Stimulated activated CD8-positive, alpha-beta memory T cell treated with anti-CD3 and anti-CD28 coated beads, Interleukin-2, amount 100 ng/mL, for 48 hours (primary cell): ENCODE measurements at places on chromosomes 4 and X.

- DNase-seq = no peak
These were observed 95.9 kb upstream of the GALNTL6 start for GRCh38 chr4:171717231-171717741.

GRCh38 chr4:181536196-181536746 is 706.9 kb upstream of the TENM3 start:
- DNase-seq = no peak

- DNase-seq = peak; percentile 21
These were observed 123.4 kb downstream of the ASB9 start for GRCh38 chrX:15146515-15146914.

DNA sequence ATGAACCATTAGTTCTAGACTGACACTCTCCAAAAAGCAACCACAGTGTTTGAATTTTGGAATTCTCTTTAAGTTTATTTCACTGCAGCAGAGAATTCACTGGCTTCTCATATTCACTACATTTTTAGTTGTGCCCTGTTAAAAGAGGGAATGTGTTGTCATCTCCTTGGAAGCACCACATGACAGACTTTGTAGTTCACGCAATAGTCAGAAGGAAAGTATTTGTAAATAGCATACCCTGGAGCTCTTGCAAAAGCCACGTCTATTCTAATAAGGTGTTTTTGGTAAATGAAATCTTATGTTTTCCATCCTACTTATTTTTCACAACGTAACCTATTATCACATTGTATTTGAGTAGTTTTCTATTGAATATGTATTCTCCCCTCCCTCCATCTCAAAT is 25.8 kb downstream of the DOCK11 start:
- DNase-seq = no peak

DNA sequence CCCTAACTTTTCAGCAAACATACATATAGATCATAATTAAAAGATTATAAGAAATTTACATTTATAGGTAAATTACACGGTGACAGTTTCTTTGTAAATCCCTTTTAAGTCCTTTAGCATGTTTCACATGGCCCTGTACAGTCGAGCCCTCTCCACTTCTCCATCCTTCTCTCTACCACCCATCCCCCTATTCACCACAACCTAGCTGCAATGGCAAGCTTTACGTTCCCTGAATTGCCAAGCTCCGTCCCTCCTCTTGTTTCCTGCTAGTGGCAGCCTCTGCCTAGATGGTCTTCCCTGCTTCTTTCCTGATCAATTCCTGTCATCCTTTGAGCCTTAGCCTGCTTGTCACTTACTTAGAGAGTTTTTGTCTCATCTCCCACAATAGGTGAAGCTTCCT is 116.2 kb downstream of the TMA16 start:
- no peak for DNase-seq

DNA sequence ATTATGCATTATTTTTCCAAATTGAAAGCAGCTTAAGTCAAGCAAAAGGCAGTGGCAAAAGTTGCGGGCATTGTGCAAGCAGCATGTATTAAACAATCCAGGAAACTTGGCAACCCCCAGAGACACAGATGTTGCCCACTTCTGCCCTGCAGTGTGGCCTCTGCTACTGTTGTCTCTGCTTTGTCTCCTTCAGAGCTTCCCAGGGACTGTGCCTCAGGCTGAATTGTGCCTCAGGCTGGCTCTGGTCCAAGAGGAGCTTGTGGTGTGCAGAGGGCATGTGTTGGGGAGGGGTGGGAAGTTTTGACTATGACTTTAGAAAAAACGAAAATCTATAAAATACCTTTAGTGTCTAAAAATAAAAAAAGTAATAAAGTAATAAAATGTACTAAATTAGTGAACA is 201.4 kb downstream of the CCSER1 start:
- DNase-seq = no peak

DNA sequence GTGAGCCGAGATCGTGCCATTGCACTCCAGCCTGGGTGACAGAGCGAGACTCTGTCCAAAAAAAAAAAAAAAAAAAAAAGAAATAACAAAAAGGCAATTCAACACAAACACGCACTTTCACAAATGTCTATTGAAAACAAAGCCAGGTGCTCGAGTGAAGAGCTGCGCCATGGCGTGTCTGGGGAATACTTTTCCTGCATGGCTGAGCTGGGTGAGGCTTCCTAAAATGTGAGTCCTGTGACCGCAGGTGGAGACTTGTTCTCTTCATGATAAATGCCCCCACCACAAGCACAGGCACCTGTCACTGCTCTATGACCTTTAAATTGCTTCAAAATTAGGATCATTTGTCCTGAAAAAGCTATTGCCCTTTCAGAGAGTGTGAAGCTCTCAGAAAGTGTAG is 4.0 kb upstream of the ABLIM2 start:
- no peak for DNase-seq

- no peak for DNase-seq
These were observed 35.9 kb upstream of the CXCL8 start for GRCh38 chr4:73704314-73705055.

DNA sequence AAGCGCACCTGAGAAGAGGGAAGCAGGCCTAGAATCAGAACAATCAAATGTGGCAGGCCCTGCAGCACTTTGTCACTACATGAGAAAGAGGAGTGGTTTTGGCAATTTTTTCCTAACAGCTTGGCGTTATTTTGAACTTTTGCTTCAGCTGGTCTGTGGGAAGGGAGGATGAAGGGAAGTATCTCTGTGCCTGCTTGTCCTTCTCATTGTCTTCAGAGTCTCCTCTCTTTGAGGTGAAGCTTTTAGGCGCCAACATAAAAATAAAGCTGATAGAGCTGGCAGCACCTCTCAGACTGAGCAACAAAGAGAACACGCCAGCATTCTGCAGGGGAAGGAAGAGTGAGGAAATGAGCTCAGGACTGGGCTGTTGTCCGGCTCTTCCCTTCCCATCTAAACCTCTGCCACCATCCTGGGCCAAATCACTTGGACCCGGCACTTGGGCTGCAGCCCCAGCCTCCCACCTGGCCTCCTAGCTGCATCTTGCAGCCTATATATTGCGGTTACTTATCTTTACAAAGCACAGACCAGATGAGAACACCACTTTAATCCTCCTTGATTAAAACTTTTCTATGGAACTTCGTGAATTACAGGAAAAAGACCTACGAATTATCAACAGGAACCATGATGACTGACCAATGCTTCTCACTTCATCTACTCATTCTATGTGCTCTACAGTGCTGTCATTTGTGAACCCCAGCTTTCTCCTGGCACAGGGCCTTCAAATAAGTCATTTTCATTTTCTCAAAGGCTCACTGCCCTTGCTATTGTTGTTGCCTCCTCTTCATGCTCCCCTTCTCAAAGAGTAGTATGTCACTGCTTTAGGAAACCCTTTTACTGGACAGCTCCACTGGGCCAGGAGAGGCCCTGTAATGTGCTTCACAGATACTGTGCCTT is 476.4 kb upstream of the HS3ST1 start:
- no peak for DNase-seq

DNA sequence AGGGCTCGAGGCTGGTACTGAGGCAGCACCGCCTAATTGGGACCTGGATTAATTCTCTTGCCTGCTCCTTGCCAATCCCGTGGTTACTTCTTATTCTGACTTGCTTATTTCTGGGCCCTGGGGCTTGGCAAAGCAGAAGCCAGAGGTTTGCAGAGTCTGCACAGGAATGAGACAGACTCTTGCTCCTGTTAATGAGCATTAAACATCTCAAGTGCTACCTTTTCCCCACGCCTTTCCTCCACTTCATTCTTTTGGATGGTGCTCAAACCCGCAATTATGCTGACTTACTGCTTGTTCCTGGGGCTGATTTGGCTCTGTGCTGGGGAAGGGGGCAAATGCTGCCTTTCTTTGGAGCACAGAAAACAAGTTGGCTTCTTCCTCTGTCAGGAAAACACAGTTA is 16.5 kb upstream of the STOX2 start:
- DNase-seq = no peak

GRCh38 chrX:42149765-42150164 is 226.4 kb upstream of the CASK start:
- no peak for DNase-seq
